ENCODE measurements at places on chromosomes 5 and 9. TPM values are rescaled to one million over a fixed set of nuclear protein-coding genes. Genes with fewer than 3 reads are reported as not detected.
A peak's percentile ranks its signal among the peaks of the same experiment; 100 is the strongest.

GRCh38 chr9:92349771-92350739 is 24.3 kb downstream of the CENPP start:
- DNase-seq, result no peak

DNA sequence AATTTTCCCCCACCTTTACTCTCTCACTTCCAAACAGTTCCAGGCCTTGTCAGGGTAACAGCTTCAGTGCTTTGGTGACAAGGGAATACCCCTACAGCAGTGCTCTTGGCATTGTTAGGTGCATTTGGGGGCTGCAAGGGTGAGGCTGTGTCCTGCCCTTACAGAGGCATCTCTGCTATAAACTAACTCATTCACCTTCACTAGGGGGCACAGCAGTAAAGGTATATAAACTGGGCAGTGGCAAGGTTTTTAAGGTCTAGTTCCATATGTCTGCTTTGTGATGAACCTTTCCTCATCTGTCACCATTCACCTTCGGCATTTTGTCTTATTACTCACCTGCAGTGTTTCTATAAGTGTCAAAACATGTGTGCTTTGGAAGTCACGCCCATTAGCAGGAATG is 79.1 kb upstream of the GPR151 start:
- DNase-seq, result no peak

- DNase-seq, result no peak
These were observed 136.7 kb downstream of the NUDT12 start for GRCh38 chr5:103425686-103426454.

HNRNPA0 gene
- 74.9 TPM for total RNA-seq

ADAMTS16 gene
- 14.6 TPM for total RNA-seq

- no peak for DNase-seq
These were observed 1.4 kb upstream of the LARP1 start for GRCh38 chr5:154753792-154754191.

GRCh38 chr5:134659456-134659855 is 10.9 kb downstream of the SEC24A start:
- no peak for DNase-seq

GRCh38 chr9:97319395-97319794 is 11.9 kb downstream of the CCDC180 start:
- DNase-seq, result no peak

CACNA1B gene
- 5.7 TPM for total RNA-seq

DNA sequence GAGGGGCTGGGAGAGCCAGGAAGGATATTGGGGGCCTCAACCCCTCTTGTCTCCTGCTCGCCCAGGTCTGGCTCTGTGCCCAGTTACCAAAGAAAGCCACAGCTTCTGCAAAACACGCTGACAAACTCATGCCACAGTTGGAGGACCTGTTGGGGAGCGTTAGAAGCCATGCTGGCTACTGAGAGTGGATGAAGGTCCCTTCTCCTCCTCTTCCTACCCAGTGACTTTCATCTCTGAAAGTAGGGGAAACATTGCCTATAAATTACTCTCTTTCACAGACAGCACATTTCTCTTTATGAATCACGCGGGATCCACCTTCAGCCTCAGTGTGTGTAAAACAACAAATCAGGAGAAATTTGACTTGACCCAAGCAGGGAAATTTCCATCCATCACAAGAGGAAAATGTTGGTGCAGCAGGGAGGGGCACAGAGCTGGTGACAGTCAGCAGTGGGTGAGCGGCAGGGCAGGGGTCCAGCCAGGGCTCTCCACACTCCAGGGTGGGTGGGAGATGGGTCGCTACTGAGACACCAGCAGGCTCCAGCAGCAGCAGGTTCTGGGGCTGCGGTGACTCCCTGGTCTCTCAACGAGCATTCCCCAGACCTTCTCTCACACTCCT is 181.9 kb downstream of the FGF18 start:
- no peak for DNase-seq

DNA sequence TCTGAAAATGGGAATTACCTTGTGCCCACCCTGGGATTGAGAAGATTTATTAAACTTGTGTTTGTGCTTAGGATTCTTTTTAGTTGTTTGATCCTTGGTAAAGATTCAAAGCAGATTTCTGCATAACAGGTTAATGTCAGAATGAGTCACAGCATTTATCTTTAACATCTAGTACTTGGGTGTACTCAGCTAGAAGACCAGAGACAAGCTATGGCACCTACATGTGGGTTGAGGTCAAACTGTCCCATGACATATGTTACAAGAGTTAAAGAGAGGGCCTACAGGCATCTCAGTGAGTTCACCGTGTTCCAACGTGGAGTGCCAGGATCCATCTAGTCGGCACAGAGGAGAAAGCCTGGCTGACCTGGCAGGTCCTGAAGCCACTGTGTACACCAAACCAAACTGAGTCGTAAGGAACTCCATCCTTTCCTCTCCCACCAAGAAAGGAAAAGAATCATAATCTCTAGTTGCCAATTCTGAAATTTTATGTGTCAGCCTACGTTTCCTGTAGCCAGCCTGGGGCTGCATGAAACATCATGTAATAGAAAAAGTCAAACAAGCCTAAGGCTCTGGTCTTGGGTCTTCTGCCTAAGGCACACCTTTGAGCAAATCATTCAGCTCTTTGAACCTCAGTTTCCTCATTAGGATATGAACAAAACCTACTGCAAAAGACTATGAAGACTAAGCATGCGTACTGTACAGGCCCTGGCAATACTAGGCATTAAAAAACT is 73.7 kb downstream of the RCL1 start:
- no peak for DNase-seq

DAB2 gene
- 5.0 TPM for total RNA-seq

MYMK gene
- not detected for total RNA-seq

GCNT4 gene
- 14.4 TPM for total RNA-seq

CNOT6 gene
- total RNA-seq, result 45.4 TPM

DNA sequence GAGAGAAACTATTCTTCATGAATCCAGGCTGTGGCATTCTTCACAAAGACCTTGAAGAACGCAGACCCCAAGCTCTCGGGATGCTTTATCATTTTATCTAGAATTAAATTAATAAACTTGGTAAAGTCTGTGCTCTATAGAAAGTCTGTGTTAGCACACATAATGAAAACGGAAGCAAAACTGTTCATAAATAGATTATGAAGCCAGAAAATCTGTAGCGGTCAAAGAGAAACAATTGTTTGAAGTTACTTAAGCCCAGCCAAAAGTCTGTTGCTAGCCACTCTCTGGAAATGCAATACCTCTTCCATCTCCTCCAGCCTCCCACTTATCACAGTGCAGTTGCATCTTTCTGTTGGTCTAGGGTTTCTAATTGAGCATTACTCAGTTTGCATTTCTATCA is 375.9 kb downstream of the KIF4B start:
- no peak for DNase-seq

FBP1 gene
- 1.0 TPM for total RNA-seq

- DNase-seq, result no peak
These were observed 218.4 kb upstream of the MVB12B start for GRCh38 chr9:126108240-126108639.

PCDHB11 gene
- total RNA-seq, result 1.4 TPM

GRCh38 chr5:178548746-178549145 is 41.4 kb downstream of the COL23A1 start:
- DNase-seq, result no peak

- DNase-seq, result no peak
These were observed 102.8 kb downstream of the CDH18 start for GRCh38 chr5:19885040-19885824.

- no peak for DNase-seq
These were observed 12.9 kb downstream of the PLPP1 start for GRCh38 chr5:55521881-55522280.

DNA sequence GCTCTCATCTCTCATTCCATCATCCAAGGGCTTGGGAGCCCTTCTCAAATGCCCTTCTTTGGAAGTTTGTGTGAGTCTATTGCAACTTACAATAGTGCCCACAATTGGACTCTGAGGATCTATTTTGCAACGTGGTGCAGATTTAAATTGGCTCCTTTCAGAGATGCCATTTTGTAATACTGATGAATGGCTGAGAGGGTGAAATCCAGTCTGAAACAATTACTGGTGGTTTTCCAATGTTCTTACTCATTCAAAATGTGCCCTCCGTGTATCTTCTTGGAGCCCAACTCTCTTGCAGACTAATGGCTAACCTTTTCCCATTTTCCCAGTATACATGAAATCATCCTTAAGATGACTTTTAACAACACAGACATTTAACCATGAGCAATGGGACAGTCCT is 6.1 kb downstream of the ZNF462 start:
- DNase-seq, result no peak

PALM2AKAP2 gene
- total RNA-seq, result 11.8 TPM

PRUNE2 gene
- 13.2 TPM for total RNA-seq

DNA sequence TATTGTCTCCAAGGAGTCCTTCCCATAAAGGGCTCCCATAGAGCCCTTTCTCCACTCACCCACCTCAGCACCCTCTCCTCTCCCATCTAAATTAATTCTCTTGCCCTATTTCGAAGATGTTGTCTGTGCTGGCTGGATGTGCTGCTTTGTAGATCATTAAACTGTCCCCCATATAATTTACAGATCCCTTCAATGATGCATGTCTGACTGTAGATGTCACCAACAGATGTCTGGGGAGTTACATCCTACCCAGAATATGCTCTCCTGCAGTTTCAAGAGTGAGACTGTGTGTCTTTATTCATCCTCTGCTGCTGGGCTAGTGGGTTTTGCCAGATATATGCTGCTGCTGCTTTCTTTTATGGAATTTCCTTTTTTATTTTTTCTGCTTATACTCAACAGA is 351.2 kb downstream of the MLLT3 start:
- DNase-seq, result no peak

GRCh38 chr5:120609570-120609969 is 145.5 kb downstream of the PRR16 start:
- DNase-seq, result no peak

DNA sequence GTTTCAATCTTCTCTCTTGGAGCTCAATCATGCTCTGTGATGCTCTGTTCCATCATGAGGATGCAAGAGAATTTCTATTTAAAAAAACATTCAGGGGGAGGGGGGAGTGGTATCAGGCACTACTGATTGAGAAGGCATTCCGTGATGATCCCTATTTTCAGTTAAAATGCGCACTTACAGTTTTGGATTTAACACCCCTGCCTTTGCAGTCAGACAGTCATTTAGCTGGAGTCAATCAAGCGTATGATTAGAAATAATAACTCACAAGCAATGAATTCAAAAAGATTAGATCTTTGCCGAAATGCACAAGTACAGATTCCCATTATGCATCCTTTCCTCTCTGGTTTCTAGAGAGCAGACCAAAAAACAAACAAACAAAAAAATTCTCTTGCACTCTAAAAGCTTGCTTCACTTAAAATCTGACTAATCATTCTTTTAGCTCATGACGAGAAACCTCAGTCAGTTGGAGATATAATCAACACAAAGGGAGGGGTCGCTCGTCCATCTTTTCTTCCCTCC is 55.4 kb downstream of the EFNA5 start:
- no peak for DNase-seq

DNA sequence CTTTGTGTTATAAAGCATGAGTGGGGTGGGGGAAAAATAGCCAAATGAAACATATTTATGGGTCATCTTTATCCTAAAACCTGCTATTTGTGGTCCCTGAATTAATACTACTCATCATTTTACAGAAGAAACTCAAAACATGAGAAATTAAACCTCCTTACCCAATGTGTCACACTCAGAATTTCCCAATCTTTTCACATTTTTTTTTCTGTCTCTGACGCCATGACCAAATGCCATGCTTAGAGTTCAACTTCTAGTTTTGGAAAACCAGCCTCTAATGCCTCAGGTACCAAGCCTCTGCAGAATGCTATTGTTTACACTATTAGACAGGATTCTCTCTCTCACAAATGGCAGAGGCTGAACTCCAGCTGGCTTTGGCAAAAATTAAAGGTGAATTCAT is 505.5 kb upstream of the WWC1 start:
- no peak for DNase-seq

DNA sequence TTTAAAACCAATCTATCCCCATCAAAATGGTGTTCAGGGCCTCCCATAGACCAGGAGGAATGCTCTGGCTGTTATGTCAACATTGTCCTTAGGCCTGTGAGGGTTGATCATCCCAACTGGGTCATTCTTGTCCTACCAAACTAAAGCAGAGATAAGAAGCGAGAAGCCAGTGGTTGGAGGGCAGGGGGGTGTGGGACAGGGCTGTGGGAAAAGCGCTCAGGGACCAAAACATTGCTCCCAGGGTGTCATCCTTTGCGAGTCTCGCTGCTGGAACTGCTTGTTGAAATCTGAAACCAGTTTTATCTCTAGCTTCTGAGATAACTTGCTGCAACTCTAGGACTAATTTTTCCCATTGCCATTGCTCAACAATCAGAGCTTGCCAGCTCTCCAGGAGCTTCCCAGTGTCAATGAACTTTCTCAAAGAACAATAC is 48.1 kb downstream of the SPATA31C2 start:
- no peak for DNase-seq

GRCh38 chr9:127813686-127814226 is 11.1 kb downstream of the FPGS start:
- DNase-seq, result no peak

- DNase-seq, result no peak
These were observed at the start of gene FUT7 for GRCh38 chr9:137031904-137032640. TSS of gene FUT7 (minus strand) at chr9:137032088. CDS start at chr9:137031991, 97 bp downstream.

DNA sequence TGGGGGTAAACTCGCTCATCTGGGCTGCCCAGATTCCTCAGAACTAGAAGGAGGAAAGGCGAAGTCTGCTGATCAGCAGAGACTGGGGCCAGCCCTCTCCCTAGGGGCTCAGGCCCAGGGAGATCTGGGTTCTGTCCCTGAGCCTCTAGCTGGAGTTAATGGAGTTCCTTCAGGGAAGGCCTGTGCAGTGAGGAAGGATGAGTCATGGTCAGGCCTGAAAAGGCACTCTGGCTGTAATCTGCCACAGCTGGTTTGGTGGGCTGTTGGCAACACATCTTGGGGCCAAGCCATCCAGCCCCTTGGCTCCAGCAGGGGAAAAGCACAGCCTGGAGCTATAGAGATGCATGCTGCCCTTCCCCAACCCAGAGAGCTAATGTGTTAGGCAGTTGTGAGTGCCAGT is 459.6 kb downstream of the PRELID2 start:
- no peak for DNase-seq

GRCh38 chr5:56329652-56330051 is 96.5 kb upstream of the ANKRD55 start:
- no peak for DNase-seq

DNA sequence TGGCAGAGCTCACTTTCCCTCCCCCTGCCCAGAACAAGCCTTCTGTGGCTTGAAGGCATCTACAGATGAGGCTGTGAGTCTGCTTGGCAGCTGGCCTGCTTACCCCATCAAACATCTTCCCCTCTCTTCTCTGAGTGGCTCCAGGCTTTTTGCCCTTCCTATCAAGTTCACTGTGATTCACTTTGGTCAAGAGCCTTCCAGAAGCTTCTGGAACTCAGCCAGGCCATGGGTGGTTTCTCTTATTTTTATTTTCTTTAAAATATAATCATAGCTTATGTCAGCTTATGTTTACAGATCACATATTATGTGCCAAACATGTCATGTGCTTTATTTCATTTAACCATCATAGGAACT is 267.0 kb downstream of the SEC61B start:
- no peak for DNase-seq

- DNase-seq, result no peak
These were observed 16.5 kb downstream of the MRPL36 start for GRCh38 chr5:1783216-1783554.

GRCh38 chr5:96075579-96076289 is 114.1 kb upstream of the ELL2 start:
- DNase-seq, result no peak

- peak; percentile 31 for DNase-seq
These were observed 153.8 kb downstream of the COL23A1 start for GRCh38 chr5:178436326-178436940.
